Naive B cell (primary cell): ENCODE measurements at places on chromosomes 3 and 15.

DNA sequence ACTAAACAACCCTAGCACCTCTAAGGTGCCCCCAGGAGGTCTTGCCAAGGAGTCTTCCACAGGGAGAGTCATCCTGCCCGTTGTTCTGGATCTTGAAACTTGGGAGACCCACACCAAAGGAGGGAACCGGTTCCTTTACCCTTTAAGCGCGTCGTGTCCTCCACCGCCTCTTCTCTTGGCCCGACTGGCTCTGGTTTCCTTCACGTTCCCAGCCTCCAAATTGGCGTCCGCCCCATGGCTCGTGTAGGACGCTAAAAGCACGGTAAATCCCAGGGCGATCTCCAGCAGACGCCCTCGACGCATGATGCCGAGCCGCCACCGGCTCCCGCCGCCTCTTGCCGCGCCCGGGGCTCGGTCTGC is 1.1 kb downstream of the FBN1 start:
- no peak for DNase-seq

DNA sequence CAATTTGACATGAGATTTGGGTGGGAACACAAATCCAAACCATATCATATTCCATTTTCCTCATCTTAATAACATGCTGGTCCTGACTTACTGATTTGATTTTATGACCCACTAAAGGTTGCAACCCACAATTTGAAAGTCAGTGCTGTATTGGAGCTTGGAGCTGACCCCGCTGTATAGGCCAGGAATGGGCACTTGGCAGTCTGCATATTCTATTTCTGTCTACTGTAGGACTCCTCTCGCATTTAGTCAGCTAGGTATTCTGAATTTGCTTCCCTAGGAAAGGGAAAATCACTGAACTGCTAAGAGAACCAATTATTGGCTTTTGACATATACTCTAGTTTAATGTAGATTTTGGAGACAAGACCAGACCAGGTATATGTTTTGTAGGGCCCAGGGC is 157.0 kb downstream of the MFSD1 start:
- no peak for DNase-seq

DNA sequence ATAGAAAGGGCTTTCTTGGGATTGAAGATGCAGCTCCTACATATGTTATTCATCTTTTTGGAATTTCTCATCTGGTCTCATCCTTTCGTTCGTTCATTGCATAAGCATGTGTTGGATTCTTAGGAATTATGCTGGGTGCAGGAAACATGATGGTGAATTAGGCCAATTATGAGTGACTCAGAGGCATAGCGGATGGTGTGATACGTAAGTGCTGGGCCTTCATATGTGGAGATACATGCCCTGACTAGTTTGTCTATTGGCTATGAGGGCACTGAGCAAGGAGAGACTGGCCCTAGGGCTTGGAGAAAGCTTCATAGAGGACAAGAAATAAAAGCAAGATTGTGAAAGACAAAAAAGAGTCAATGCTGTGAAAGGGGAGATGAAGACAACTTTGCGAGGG is 235.1 kb downstream of the MYRIP start:
- no peak for DNase-seq

GRCh38 chr15:38197553-38197952 is 55.1 kb upstream of the SPRED1 start:
- no peak for DNase-seq

DNA sequence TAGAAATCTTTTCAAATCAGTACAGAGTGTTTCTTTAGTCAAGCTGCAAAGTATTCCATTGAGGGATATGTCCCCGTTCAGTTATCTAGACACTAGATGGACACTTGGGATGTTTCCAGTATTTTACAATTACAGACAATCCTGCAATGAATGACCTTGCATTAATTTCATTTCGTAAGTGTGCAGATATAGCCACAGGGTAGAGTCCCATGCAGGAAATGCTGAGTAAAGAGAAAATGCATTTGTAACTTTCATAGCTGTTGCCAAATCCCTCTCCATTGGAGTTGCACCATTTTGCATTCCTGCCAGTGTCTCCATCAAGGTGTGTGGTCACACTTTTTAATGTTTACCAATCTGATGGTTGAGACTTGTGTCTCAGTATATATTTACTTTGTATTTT is 92.5 kb downstream of the LIPC start:
- DNase-seq = no peak

DNA sequence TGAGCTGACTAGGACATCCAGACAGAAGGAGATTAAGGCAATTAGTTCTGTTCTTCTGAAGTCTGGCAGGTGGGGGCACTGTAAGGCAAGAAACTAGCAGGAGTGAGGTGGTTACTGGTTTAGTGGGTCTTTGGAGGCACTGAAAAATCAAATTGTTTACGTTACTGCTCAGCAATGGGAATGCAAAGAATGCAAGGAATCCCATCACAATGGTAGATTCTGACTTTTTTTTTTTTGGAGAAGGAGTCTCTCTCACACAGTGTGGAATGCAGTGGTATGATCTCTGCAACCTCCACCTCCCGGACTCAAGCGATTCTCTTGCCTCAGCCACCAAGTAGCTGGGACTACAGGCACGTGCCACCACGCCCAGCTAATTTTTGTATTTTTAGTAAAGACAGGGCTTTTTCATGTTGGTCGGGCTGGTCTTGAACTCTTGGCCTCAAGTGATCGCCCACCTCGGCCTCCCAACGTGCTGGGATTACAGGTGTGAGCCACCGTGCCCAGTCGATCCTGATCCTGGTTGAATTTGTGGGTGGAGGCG is 16.4 kb downstream of the FAM107A start:
- no peak for DNase-seq

GRCh38 chr15:63544258-63545026 is 40.0 kb downstream of the USP3 start:
- DNase-seq = peak; percentile 65

DNA sequence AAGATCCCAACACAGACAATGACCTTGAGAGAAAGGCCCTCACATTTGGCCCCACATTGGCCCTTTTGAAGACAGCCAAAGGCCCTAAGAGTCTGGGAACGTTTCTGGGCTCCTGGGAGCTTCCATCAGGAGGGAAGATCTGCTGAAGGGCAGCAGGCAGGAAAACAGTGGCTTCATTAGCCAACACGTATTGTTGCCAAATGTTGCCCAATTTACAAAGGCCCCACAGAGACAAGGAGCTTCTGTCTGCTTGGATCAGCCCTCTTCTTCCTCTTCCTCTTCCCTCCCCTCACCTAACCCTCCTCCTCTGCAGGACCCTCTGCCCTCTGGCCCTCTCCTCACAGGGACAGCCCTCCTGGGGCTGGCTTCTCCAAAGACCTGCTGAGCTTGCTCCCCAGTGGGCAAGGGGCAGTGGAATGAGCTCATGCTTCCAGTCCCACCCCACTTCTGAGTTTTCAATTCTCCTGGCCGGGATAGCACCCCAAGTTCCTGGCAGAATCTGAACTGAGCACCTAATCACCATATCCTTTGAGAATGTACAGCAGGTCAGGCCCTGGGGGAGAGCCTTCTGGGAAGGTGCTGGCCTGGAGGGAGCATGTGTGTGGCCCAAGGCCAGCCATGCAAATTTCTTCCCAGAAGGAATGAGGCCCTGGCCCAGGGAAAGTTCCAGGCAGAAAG is 5.1 kb upstream of the LTF start:
- DNase-seq = no peak

- no peak for DNase-seq
These were observed 290.8 kb downstream of the NLGN1 start for GRCh38 chr3:173688216-173688842.

DNA sequence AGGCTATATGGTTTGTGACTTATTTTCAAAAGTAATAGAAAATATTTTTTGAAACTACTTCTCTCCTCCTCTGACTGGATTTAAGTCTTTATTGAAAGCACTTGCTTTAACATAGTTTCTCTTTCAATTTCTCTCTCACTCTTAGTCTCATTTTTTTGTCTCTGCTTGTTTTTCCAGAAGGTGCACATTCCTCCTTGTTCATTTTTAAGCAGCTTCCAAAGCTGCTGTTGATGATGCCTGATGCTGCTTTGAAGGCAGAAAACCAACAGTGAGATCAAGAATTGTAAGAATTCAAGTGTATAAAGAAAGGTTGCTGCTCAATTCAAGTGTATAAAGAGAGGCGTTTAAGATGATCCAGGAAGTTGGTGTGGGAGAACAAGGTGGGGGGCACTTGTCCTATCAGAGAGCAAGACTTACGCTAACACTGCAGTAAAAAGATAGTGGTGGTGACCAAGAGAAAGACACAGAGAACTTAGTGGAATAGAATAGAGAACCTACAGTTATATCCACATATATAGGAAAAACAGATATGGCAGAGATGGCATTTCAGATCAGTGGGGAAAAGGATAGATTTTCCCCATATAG is 12.1 kb downstream of the NR2C2 start:
- no peak for DNase-seq

DNA sequence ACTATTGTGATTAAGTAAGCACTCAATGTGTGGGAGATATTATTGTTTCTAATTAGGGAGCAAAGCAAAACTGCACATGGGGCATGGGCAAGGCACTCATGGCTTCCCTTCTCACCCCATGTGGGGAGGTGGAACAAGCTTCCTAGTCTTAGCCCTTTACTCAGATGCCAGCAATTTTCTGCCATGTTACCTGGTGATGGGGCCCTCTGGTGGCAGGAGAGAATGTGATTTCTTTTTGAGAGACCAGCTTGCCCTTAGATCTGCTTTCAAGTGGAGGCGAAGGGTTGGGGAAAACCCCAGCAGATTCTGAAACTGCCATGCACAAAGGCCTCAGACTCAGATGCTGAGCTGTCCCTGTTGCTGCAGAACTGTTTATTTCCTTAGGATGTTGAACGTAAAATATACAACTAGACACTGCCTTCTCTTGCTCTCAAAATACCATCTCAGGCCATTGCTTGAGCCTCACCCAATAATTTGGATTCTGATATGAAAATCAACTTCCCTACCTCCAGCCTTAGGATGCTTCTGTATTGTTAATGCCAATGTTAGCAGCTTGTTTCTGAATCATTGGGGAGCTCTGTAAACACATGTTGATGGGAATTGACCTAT is 130.2 kb upstream of the TPRG1 start:
- DNase-seq = peak; percentile 54

GRCh38 chr3:67044955-67045354 is 46.8 kb downstream of the KBTBD8 start:
- DNase-seq = no peak

GRCh38 chr3:10286596-10287295 is 6.0 kb downstream of the GHRL start:
- DNase-seq = peak; percentile 23

- peak; percentile 18 for DNase-seq
These were observed 113.9 kb downstream of the POLQ start for GRCh38 chr3:121431726-121432517.

DNA sequence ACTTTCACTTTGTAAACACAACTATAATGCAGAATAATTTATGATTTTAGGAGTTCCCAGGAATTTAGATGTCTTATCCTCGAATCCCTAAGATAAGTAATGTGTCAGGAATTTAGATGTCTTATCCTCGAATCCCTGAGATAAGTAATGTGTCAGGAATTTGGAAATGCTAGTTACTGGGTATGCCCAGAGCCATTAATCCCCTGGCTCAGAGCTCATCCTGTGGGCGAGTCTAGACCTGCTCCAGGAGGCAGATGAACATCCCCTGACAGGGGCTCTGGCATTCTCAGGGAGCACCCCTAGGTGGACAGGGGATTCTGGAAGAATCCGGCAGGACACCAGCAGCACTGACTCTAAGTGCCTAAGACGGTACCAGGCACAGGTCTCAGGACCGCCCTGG is 163.3 kb downstream of the ARRDC4 start:
- no peak for DNase-seq

DNA sequence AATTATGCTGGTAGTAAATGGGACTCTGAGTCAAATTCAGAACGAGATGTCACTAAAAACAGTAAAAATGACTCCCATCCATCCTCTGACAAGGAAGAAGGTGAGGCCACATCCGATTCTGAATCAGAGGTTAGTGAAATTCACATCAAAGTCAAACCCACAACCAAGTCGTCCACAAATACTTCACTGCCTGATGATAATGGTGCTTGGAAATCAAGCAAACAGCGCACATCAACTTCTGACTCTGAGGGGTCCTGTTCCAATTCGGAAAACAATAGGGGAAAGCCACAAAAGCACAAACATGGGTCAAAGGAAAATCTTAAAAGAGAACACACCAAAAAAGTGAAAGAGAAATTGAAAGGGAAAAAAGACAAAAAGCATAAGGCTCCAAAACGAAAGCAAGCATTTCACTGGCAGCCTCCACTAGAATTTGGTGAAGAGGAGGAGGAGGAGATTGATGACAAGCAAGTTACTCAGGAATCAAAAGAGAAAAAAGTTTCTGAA is 15.1 kb upstream of the ZBTB47 start:
- DNase-seq = no peak

DNA sequence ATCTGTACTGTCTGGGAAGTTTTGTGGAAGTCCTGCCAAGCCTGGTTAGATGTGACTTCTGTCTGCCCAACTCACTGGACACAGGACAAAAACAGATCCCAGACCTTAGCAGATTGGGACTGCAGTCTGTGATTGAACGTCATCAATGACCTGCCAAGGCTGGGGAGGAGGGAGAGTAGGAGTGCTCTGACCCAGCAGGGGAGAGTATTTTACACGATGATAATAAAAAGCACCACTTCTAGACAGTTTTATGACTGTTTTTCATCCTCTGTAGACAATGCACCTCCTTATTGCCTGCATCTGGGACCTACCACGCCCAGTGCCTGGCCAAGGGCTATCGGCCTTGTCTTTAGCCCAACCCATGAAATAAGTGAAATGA is 102.3 kb upstream of the NR2E3 start:
- no peak for DNase-seq

DNA sequence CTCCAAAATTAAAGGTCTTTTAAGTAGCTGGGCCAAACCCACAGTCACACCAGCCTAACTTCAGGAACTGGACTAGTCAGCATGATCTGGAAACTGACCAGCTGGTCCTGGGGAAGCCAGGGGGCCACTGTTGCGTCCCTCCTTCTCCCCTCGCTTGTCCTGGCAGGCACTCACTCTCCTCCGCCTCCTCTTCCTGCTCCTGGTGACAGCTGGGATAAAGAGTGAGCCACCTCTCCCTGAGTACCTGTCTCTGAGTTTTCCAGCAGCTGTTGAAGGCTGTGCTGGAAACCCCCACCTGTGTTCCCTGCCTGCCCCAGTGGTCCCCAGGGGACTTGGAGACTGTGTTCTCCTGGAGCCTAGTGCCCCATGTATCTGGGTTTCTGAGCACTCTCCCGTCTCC is 56.0 kb downstream of the FGD5 start:
- DNase-seq = no peak

- no peak for DNase-seq
These were observed 48.4 kb downstream of the WNT7A start for GRCh38 chr3:13831386-13831996.

GRCh38 chr3:100815583-100815982 is 106.3 kb downstream of the TFG start:
- no peak for DNase-seq
